Stimulated activated memory B cell treated with anti-CD40 and anti-IgM and Interleukin-4, amounts not matched to agents 10 μg/mL and 1 μg/mL and 100 μg/mL, for 72 hours (primary cell): ENCODE measurements at places on chromosomes 11 and 22.

- no peak for ATAC-seq
Observed at GRCh38 chr11:120666121-120666639, 154.6 kb downstream of the GRIK4 start.

DNA sequence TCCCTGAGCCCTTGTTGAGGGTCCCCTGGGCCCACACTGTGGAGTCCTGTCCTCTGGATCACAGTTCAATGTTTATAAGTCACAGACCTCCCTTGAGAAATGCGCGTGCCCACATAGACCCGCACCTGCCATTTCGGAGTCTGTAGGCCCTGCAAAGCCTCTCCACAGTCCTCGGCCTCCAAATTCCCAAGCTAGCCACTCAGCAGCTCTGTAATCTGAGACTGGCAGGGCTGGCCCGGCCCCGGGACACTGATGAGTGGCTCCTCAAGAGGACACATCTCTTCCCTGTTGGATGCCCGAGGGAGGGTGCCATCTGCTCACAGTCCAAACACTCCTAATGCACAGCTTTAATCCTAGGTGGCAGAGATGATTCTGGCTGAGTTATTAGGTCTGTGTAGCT, 39.1 kb downstream of the B3GAT1 start:
- ATAC-seq: no peak

- ATAC-seq: no peak
Observed at GRCh38 chr22:38187413-38188212, 6.0 kb upstream of the PLA2G6 start.

DNA sequence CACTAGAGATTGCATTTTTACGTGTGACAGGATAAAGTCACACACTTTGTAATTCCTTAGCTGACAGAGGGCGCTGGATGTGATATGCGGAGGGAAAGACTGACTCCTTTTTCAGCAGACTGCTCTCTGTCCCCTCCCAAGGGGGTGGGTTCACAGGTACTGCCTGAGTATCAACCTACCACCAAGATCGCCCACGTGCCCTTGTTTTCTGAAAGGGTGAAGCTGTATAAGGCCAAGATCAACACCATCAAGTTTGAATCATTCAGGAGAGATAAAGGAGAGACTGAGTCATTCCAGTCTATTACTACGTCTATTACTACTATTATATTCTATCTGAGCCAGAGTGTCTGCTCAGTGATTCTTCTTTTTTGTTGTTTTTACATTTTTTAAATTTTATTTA, 30.7 kb downstream of the BUD13 start:
- no peak for ATAC-seq

DNA sequence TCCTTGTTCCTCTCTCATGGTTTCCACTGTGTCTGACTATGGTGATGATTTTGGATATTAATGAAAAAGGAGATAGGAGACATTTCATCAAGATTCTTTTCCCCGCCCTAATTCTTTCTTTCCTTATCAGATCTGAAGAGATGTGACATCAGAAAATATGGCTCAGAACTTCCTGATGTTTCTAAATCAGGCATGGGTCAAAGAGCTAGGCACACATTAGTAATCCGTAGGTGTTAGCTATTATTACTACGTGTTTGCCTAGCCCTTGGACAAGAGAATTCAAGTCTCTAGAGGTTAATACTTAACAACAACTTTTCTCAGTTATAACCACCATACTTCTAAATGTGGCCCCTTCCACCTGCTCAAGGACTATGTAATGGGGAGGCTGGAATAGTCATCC, 5.8 kb downstream of the JOSD1 start:
- no peak for ATAC-seq
